NCI-H146 (cell line): ENCODE measurements at places on chromosomes 3 and 15.

GRCh38 chr15:63597821-63598220 is 634 bp downstream of the FBXL22 start:
- DNase-seq, result no peak

DNA sequence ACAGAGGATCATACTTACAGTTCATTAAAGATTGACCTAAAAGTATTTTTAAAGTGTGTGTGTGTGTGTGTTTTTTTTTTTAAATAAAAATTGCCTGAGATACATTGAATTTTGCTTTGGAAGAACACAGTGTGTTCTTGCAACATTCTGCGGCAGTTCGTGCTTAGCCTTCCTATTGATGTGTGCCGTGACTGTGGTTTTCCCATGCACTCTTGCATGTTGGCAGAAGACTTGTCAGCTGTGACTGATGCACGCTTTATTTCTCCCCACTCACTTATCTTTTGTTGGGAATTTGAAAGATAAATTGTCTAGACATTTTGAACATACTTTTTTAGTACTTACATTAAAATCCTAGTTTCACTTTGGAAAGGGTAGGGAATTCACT is 136.3 kb upstream of the LRRFIP2 start:
- no peak for DNase-seq

GRCh38 chr3:67686069-67686468 is 31.7 kb upstream of the SUCLG2 start:
- no peak for DNase-seq

GRCh38 chr3:51777985-51778384 is 1.1 kb downstream of the IQCF6 start:
- no peak for DNase-seq

- DNase-seq, result no peak
These were observed 94.1 kb downstream of the ASB7 start for GRCh38 chr15:100696452-100696851.

GRCh38 chr3:140863580-140864009 is 78.0 kb upstream of the SLC25A36 start:
- DNase-seq, result peak; percentile 89

DNA sequence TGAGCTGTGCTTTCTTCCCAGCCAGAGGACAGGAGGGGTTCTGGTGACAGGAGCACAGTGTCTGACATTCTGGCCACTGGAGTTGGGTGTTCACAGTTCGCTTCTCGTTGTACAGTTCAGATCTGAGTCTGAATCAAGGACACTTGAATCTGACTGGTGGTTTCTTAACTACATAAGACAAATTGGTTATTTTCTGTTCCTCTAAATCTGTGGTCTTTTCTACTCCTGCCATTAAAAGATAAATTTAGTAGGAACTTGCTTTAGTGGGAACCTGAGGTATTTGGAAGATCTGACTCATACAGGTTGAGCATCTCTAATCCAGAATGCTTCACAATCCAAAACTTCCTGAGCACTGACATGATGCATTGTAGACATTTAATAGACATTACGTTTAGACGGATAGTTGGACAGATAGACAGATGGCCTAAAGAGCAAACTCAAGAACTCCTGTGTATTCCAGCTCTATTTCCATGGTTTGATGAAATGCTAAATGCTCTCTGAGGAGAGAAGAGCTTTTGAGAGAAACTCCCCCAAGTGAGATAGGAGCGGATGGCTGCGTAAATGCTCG is 71.0 kb downstream of the CCK start:
- DNase-seq, result no peak

DNA sequence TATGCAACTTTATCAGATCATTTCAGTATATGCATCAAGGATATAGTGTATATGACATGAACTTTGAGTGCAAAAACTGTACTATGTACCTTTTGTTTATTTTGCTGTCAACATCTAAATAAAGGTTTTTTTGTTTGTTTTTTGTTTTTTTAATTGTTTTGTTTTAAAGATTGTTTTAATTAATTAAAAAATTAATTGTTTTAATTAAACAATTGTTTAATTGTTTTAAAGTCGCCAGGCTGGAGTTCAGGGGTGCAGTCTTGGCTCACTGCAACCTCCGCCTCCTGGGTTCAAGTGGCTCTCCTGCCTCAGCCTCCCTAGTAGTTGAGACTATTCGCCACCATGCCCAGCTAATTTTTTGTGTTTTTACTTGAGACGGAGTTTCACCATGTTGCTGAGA is 79.9 kb upstream of the LRRFIP2 start:
- no peak for DNase-seq

DNA sequence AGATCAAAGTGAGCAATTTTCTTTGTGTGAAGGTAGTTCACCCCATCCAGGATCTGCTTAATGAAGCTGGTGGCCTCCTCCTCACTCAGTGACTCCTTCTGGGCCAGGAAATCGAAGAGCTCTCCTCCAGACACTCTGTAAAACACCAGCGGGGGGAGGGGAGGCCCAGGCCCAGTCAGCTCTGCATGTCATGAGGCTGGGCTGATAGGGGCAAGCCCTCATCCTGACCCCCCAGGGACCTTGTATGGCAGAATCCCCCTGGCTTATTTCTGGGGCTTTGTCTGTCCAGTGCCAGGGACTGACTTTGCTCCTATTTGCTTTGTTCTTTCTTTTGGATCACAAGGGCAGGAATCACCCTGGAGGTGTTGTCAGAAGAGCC is 74.9 kb downstream of the DAPK2 start:
- DNase-seq, result no peak

- no peak for DNase-seq
These were observed 292.9 kb upstream of the ROBO1 start for GRCh38 chr3:80060664-80061063.

- peak; percentile 2 for DNase-seq
These were observed 241.7 kb downstream of the FEZF2 start for GRCh38 chr3:62131620-62132019.

DNA sequence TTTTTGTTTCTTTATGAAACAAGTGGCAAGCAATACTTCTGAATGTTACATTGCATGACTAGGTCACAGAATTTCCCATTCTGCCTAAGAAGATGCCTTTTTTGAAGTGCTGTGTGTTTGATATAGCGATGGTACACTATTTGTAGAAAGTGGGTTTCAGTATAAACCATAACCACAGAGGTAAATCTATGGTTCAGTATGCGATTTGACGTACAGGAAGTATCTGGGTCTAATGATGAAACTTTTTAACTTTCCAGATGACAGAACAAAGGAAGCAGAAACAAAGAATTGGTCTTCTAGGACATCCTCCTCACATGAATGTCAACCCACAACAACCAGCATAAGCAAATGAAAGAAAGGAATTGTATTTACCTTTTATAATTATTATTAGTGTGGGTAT is 133.4 kb upstream of the BHLHE40 start:
- no peak for DNase-seq

GRCh38 chr15:74897300-74897701 is 7.5 kb downstream of the MPI start:
- no peak for DNase-seq

DNA sequence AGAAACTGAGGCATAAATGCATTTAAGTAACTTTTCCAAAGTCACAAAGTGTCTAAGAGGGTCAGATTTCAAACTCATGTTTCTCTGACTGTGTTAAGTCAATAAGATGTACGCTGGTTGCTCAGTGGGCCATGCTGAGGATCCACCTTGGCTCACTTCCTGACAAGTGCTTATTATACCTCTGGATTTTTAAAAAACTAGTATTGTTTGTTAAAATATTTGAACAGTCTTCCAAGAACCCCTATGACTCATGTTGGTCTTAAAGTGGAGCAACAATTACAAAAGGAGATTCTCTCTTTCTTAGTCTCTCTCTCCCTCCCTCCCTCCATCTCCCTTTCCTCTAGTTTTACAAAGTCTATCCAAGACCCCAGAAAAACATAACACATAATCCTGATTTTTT is 1050.2 kb downstream of the AGBL1 start:
- no peak for DNase-seq

- no peak for DNase-seq
These were observed 71.7 kb upstream of the AGTR1 start for GRCh38 chr3:148625991-148626390.

DNA sequence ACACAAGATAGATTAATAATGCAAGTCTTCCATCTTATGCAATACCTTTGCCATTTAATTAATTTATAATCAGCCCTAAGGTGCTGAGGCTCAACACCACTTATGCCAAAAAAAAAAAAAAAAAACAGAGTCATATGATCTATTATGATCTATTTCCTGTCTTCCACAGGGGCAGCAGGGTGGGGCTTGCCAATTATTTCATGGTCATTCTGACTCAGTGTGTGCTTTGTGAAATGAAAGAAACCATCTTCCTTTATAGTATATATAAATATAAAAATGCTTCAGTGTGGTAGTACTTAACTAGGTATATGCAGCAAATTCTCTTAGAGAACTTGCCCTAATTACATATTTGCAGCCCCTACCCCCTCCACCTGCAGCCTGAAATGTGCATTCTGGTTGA is 7.2 kb upstream of the RARB start:
- DNase-seq, result no peak

DNA sequence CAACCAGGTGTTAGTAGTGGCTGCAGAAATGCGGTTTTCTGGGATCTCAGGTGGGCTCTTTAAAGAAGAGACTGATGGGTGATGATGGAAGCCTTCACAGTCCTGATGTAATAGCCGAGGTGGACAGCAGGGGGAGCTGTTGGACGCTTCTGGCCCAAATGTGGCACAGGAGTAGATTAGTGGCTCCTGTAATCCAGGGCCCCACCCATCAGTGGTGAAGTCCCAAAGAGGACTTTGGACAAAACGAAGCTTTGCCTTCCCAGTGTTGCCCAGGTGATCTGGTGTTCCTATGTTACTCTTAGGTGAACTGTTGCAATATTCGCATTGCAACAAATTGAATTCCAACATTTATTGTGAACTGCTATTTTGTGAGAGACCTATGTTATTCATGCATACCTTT is 31.8 kb upstream of the MYZAP start:
- DNase-seq, result peak; percentile 47

GRCh38 chr3:124397088-124397487 is 333.2 kb upstream of the UMPS start:
- no peak for DNase-seq

DNA sequence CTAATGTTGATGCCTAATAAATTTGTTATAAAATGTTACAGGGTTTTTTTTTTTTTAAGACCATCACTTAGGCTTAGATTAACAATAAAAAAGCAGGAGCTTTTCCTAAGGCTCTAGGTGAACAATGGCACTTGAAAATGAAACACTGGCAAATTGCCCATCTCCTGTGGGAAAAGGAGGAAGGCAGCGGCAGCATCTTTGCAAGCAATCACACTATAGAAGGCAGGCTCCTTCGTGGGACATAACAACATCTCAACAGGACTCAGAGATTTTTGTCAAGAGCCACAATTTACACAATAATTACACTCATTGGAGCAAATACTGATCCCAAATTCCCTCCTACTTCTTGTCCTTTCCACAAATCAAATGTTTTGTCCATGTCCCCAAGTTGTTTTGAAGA is 646.7 kb downstream of the ROBO2 start:
- DNase-seq, result peak; percentile 24

GRCh38 chr15:77596821-77597803 is 35.6 kb downstream of the LINGO1 start:
- DNase-seq, result no peak

- no peak for DNase-seq
These were observed 435.3 kb downstream of the TUSC7 start for GRCh38 chr3:117144853-117145252.

GRCh38 chr15:90087454-90088154 is 14.7 kb downstream of the IDH2 start:
- no peak for DNase-seq

DNA sequence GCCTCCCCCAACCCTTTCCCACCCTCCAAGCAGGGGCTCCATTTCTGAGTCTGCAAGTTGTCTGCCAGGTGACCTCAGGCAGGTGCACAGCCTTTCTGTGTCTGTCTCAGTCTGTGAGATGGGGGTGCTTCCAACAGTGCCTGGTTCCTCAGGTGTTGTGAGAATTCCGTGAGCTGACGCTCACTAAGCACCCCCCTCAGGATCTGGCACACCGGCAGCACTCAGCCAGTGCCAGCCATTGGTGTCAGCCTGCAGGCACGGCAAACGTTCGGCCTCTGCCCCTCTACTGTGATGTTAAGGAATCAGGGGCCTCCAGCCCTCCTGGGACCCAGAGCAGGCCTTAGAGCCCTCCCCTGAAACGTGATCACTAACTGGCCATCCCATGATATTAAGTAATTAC is 2.4 kb downstream of the KLF15 start:
- no peak for DNase-seq

DNA sequence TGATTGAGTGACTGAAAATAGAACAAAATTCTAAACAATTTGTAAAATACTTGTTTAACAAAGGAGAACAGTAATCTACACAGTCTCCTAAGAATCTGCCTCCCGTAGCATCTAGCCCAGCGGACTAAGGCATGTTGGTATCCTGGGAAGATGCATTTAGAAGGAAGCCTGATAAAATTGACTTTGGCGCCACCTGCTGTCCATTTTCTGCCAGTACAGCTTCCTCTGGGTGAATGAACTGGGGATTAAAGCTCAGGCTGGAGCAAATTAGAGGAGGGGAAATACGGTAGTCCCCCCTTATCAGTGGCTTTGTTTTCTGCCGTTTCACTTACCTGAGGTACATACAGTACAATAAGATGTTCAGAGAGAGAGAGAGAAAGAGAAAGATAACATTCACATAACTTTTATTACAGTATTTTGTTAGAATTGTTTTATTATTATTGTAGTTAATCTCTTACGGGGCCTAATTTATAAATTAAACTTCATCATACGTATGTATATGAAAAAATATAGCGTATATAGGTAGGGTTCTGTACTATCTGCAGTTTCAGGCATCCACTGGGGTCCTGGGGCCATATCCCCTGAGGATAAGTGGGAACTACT is 191.6 kb downstream of the GAP43 start:
- peak; percentile 69 for DNase-seq

DNA sequence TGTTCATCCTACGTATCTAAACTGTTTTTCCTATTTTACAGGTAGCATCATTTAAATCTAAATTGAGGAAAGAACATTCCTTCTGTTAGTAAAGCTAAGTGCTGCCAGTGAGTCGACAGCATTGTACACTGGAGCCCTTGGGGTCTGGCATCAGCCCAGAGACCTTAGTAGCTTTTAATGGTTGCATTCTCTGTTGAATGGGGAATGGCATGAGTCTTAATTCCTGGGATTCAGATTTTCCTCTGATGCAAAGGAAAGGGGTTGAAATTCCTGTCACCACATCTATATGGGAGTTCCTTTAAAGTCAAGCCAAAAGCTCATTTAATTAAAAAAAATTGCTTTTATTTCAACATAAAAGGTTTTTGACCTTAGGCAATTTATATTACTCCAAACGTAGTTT is 148.4 kb upstream of the GBE1 start:
- DNase-seq, result no peak

DNA sequence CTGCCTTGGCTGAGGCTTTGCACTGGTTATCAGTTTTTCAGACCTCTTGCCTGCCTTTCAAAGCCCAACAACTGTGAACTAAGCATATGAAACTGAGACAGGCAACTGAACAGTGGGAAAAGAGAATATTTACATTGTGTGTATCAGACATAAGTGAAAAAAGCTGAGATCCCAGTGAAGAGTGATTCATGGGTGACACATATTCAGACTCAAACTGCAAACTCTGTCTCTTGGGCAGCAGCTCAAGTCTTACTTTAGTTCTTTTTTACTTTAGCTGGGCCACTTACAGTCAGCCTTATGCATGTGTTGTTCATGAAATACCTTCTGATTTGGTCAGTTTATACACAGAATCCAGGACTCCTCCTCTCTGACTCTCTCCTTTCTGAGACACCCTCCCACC is 19.2 kb downstream of the SUCLG2 start:
- no peak for DNase-seq

- no peak for DNase-seq
These were observed 29.0 kb downstream of the CCDC33 start for GRCh38 chr15:74265046-74265639.

- no peak for DNase-seq
These were observed 28.0 kb downstream of the MAP1A start for GRCh38 chr15:43545426-43545825.
